Stimulated activated CD8-positive, alpha-beta memory T cell treated with anti-CD3 and anti-CD28 coated beads, Interleukin-7, amount 100 ng/mL, for 1 hour (primary cell): ENCODE measurements at places on chromosomes 11 and 22.

GRCh38 chr22:25726241-25726640 is 15.7 kb upstream of the MYO18B start:
- no peak for DNase-seq

DNA sequence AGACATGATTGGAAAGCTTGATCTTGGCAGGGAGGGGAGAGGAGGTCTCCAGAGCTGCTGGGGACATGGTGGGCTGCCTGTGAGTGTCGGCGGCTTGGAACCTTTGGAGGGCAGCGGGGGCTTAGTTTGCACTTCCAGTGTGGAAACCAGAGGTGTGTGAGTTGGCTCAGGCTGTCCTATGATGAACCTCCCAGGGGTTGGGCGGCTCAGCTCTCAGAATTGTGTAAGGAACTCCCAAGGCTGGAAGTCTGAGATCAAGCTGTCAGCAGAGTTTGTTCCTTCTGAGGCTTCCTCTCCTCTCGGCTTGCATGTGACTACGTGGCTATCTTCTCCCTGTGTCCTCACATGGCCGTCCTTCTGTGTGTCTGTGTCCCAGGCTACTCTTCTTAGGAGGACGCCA is 87.9 kb upstream of the B3GAT1 start:
- no peak for DNase-seq

DNA sequence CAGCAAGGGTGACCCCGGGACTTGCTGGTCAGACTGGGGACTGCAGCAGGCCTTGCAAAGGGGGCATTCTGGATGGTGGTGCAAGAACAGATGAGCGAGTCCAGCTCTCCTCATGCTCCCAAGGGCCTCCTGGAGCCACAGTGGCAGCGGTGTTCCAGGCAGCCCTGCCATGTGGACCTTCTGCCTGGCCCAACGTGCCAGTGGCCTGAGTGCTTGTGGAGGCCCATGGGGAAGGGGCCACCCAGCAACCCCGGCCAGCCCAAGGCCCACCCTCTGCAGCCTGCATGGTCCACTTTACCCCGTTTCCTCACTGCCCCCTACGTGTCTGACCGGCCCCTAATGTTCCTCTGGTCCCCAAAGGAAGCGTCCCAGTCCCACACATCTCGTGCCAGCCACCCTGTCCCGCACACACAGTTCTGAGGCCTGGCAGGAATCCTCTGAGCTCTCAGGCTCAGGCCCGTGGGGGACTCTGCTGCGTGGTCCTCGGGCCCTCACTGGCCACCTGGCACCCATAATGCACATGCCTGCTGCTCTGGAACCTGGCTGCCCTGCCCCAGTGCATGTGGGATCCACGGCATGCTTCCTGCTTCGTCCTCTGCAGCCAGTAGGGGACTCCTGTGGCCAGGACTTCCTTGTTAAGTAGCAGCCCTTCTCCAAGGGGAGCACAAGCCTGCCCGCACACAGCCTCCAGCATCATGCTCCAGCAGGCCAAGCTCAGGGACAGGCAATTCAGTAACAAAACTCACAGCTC is 85.5 kb downstream of the DGCR2 start:
- DNase-seq: no peak

DNA sequence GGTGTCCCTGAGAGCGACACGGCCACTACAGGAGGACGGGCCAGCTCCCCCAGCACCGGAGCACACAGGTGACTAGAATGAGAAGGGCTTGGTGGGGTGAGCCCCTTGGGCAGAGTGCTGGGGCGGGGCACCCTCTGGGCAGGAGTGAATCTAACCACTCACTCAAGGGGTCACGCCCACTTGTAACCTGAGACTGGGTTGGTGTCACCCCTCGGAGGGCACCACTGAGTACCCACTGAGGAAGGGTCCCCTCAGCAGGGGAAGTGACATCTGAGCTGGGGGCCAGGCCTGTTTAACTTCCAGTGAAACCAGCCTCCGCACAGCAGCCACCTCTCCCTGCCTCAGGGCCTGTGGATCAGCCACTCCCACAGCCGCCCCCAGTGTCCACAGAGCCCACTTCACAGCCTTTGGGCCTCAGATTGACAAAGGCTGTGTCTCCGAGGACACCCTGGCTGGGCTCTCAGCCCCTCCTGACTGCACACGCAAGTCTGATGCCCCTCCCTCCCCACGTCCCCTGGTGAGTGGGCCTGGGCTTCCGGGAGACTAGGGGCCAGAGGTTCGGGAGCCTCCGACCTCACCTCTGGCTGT is 5.6 kb downstream of the GATD1 start:
- DNase-seq: no peak

- DNase-seq: no peak
These were observed 96.8 kb downstream of the TTC28 start for GRCh38 chr22:28582806-28583205.

DNA sequence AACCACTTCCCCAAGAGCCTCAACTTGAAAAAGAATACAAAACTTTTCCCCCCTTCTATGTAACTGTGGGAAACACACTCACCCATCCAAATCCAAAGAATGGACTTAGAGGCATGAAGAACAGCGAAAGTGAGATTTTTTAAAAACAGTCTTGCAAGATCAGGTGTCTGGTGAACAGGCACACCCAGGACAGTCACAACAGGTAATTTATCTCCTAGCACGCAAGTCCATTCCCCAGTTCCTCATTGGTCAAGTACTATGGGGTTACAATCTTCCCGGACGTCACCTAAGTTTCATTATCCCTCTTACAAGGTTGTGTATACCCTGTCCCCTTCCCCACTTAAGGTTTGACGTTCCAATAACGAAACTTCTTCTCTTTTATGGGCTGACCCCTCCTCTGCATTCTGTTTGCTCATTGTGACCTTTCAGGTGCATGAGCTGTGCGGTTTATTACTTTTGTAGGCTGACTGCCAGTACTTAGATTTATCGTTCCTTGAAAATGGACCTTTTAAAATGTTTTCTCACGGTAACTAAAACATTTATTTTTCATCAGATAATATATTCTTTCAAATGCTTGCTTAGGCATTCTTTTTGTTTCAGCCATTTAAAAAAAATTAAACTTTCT is 1401.9 kb downstream of the FAM181B start:
- DNase-seq: no peak

- DNase-seq: no peak
These were observed 22.8 kb downstream of the INCENP start for GRCh38 chr11:62146476-62147200.

DNA sequence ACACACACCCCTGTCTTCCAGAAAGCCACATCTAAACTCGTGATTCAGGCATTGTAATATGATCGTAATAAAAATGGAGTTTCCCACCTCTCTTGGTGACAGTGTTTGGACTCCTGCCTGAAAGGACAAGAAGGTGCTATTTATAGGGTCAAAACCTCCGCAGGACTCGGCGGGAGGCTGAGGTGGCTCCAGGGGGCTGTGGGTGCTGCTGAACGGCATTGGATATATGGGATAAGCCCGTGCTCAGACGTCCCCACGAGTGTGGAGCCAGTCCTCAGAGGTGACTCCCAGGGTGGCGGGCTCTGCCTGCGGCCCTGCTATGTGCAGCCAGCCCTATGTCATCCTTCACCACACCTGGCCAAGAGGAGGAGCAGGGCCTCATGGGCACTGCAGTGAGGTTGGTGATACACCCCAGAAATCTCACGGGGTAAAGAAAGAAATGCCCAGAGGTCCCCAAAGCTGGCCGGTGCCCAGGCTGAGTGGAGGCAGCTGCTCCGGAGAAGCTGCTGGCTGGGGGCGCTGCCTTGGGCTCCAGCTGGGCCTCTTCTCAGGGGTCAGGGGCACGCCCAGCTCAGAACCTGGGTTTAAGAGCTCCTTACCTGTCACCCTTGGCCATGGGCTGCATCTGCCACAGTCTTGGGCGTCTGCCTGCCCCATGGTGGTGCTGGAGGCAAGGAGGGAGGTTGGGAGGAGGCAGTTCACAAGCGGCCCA is 5.1 kb upstream of the OSBPL5 start:
- no peak for DNase-seq

GRCh38 chr11:111886844-111887243 is 7.5 kb downstream of the CFAP68 start:
- no peak for DNase-seq

DNA sequence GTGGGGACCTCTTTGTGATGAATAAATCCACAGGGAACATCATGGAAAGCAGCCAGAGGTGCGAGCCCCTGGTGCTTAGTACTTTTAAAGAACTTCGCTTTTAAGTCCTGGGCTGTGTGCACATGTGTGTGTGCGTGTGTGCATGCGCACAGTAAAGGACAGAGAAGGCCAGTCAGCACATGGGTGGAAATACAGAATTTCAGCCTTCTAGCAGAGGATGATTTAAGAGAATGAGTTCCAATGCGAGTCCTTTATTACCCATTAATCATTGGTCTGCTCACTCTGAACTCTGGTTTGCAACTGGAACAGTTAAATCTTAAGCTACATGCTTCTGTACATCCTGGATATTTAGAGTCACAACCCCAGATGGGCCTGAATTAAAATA is 18.9 kb downstream of the TEAD1 start:
- DNase-seq: no peak

DNA sequence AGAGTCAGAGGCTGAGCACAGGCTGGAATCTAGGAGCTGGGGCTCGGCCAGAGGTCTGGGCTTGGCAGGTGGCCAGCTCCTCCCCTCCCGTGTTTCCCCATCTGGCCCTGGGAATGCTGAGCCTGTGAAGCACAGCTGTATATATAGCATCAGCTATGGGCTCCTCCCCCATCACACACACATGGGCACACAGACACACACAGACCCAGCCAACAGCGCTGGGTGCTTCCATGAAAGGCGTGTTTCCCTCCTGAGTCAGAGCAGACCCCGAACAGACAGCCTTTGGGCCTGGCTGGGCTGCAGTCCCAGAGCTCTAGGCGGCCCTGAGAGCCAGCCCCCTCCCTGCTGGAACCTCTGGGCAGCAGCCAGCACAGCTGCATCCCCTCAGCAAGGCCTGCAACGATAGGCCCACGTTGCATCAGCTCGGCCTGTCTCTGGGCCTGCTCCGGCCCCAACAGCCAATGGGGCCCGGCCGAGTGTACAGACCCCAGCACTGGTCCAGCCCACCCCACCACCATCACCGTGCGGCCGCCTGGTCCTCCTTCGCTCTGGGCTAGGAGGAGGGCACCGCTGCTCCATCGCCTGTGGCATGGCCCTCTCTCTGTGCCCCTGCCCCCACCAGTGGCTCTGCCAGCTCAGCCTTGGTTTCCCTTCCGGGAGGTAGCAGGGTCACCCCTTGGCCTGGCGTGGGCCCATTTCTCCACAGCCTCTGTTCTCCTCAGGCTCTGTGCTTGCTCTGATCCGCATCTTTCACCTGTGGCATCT is 7.6 kb upstream of the SERPINH1 start:
- no peak for DNase-seq
